ENCODE measurements at places on chromosomes 11 and 22.
A peak's percentile ranks its signal among the peaks of the same experiment; 100 is the strongest.

GRCh38 chr11:128509621-128510389 is 77.6 kb downstream of the ETS1 start:
- peak; percentile 84 for DNase-seq

DNA sequence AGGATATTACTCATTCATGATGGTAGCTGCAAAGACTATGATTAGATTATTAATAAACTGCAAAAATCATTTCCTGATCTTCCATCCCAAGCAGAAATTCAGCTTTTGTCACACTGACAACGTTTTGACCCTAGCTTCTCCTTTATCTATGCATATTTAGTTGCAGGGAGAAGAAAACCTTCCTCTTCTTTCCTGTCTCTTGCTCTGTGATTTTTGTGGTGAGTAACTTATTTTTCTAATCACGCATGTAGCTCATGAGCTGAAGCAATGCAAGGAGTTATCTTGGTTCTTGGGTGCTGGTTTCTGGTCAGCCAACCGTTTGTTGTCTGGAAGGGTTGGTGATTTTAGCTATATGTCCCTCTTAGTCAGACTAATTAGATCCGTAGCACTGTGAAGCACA is 56.4 kb downstream of the FDX1 start:
- DNase-seq = no peak

GRCh38 chr11:113090716-113091480 is 129.7 kb downstream of the NCAM1 start:
- no peak for DNase-seq

- DNase-seq = no peak
Observed at GRCh38 chr11:125376117-125376516, 119.9 kb downstream of the FEZ1 start.

GRCh38 chr11:82890936-82891335 is 9.3 kb downstream of the PRCP start:
- DNase-seq = no peak

DNA sequence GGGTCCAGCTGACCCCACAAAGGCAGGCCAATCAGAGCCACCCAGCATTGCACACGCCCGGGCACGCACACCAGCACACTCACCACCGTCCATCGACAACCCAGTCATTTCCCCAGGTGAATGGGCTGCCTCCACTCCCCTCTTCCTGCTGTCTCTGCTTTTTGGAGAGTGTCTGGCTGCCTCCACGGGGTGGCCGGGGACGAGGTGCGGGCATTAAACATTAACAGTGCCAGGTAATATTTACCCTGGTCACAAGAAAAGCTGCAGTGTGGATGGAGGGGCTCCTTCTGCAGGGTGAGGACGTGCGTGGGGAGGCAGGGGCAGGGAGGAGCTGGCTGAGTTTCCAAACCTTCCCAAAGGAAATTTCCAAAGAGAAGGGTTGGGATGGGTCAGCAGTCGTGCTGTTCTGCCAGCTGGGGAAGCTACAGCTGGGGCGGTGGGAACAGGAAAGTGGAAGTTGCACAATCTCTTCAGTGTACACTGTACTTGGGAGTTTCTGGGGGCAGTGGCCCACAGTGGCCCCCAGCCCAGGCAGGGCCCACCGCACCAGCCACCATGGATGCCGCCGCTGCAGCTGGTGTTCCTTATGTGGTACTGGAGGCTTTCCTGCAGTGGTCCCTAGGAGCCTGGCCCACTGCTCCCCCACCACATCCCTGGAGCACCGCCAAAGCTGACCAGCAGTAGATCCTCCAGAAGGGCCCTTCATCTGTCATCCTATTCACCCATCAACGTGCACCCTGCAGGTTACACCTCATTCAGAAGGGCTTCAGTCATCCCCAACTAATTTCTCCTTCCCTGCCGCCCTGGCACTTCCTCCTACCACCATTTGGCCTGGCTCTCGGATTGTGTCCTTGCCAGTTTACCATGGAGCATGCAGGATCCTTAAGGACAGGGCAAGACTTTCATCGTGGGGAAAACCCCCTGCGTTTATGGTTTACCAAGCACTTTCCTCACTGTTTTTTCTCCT is at the start of gene FXYD2:
Gene FXYD2, minus strand, starts transcription at position 174 of the 967 bp plus-strand sequence. Its CDS starts 66 bp downstream, at position 108.
- no peak for DNase-seq

GRCh38 chr11:75868990-75869389 is 54.0 kb downstream of the UVRAG start:
- DNase-seq = no peak

GRCh38 chr11:75474878-75475766 is 42.1 kb upstream of the KLHL35 start:
- no peak for DNase-seq

DNA sequence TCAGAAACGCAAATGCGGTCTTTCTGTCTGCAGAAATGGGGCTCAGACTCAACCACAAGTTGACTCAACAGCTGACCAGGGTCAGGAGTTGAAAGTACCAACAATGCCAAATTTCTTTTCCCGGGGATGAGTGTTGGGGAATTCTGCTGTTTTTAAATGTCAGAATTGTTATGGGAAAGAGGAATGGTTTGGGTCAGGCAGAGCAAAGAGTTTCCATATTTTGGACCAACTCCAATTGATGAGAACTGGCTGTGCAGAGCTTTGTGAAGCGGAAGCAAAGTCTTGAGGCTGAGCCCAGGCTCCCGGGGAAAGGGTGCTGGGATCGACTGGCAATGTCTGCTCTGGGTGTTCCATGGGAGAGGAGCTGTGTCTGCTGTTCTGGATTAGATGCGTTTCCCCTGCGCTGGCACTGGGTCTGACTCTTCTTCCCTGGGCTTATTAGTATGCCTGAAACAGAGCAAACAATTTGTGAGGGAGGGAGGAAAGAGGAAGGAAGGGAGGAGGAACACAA is 36.2 kb downstream of the TXN2 start:
- DNase-seq = no peak

DNA sequence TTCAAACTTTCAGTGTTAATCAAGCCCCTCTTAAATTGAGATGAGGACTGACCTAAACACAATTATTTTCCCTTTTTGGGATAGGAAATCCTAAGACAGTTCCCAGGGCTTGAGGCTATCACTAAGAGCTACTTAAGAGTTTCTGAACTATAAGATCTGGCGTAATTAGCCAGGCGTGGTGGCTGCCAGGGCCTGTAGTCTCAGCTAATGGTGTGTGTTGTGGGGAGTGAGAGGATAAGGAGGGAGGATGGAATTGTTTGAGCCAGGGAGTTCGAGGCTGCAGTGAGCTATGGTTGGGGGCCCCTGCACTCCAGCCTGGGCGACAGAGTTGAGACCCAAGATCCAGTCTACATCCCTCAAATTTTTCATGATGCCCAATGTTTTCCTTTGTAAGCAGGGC is 23.5 kb upstream of the EXPH5 start:
- DNase-seq = no peak

GRCh38 chr22:45905924-45906865 is 70.8 kb downstream of the WNT7B start:
- DNase-seq = no peak

DNA sequence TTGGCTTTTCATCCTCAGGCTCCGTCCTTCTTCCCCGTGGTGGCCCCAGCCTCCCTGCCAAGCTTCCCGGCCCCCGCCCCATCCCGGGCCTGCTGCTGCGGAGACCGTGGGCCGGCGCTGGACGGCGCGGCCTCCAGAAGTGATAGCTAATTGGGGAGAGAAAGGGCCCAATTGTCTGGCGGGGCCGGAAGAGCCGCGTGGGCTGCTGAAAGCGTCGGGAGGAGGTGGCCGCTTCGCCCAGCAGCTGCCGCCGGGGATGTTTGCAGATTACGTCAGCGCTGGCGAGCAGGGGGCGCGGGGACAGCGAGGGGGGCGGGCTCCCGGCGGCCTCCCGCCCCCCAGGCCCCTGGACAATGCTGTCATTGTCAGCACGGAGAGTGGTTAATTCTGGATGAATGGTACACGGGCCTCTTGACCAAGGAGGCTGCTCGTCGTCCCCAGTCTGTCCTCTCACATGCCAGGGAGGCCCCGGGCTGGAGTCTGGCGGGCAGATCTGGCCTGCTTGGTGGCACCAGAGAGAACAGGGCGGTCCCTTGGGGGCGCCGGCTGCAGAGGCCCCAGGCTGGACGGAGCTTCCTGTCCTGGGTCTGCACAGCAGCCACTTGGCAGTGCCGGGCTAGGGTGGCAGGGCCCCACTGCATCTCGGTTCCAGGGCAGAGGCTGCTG is 1.6 kb downstream of the SMIM38 start:
- DNase-seq = no peak

GRCh38 chr11:132852361-132852760 is 679.9 kb downstream of the OPCML start:
- no peak for DNase-seq

- DNase-seq = no peak
Observed at GRCh38 chr11:36035454-36035853, 91.6 kb downstream of the LDLRAD3 start.

GRCh38 chr11:75668451-75669297 is at the start of gene MAP6:
Gene MAP6 (minus strand): TSS chr11:75669038. CDS start chr11:75668369, 669 bp downstream.
- DNase-seq = no peak

- DNase-seq = peak; percentile 22
Observed at GRCh38 chr22:24141586-24141985, 39.7 kb upstream of the SUSD2 start.

GRCh38 chr11:11433960-11434359 is 80.9 kb upstream of the CSNK2A3 start:
- no peak for DNase-seq

GRCh38 chr11:129223260-129223659 is 31.1 kb upstream of the ARHGAP32 start:
- DNase-seq = no peak

DNA sequence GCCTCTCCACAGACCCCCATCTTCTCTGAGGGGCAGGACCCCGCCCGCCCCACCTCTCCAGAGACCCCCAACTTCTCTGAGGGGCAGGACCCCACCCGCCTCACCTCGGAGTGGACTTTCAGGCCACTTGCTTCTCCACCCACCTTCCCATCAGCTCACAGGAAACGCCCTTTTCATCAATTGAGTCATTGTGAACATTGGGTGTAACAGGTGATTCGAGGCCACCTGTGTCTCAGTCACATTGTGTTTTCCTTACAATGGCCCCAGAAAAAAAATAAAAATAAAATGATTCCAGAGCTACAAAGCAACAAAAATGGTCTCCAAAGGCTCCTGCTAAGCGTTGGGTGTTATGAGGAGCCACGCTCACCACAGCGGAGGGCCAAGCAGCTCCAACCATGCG is 36.0 kb downstream of the BRD1 start:
- no peak for DNase-seq

DNA sequence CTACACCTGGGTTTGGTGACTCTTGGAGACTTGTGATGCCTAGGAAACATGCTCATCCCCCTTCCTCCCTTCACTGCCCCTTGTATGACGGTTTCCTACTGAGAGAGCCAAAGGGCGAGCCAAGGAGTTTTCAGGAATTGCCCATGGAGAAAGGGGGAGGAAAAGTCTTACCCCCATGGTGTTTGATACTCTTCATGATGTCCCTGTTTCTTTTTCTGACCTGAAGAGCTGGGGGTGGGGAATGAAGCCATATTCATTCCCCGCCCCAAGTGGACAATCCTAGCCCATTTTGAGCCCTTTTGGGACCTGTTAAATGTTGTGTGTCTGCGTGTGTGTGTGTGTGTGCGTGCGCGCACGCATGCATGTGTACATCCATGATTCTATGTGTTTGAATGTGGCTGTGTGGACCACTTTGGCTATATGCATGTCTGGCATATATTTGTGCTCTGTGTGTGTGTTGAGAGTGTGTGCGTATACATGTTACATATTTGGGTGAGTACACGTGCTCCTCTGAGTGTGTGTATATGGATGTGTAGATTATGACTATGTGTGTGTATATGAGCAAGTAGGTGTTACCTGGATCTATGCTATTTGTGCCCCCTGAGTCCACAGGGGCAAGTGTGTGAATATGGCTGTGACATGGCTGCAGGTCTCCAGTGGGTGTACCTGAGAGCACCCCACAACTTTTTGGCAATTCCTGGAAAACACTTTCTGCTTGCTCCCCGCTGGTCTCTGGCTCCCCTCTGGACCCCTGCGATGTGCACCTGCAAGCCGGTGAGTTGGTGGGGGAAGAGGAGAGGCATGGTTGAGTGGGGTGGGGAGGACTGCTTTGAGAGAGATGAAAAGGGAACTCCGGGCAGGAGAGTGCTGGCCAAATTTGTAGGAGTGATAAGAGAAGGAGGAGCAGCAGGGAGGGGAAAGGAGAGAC is 24.6 kb downstream of the OTOG start:
- DNase-seq = no peak

DNA sequence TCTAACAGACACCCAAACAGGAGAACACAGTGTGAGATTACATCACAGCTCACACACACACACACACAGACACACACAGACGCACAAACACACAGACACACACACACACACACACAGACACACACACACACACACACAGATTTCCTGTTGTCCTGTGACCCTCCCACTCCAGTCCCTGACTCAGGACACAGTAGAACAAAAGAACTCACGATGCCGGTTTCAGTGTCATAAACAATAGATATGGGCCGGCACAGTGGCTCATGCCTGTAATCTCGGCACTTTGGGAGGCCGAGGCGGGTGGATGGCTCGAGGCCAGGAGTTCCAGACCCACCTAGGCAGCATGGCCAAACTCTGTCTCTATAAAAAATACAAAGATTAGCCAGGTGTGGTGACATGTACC is 13.8 kb upstream of the KAT5 start:
- DNase-seq = no peak

- DNase-seq = no peak
Observed at GRCh38 chr11:65576232-65576866, 496 bp downstream of the EHBP1L1 start.

DNA sequence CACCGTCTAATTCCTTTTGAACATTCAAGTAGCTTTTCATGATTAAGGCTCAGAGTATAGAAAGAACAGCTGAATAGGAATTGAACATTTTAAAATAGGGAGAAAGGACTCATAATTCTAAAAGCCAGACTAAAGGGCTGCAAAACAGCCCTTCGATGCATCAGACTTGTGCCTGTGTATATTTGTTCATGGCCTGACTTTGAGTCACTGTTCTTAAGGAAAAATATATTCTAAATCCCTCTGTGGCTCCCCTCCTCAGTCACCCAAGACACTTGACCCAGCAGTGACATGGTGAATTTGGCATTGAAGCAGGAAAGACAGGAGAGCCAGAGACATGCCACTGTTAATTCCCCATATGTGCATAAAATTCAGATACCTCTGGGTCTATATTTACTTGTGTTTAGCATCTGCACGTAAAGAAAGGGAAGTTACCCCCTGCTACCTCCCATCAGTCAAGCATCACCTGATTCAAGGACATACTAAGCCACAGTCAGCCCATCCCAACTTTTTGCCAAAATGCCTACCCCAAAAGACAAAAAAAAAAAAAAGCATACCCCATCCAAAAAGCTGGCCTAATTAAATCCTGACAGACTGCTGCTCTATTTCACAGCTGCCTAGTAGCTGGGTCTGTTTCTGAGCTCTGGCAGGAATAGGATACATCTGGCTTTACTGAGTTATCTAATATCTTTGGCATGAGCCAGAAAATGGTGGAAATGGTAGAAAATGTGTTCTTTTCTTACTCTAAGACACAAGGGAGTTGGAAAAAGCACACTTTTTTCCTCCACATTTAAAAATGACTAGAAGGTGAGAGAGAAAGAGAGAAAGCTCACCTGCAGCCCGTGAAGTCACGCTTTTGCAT is 93.5 kb downstream of the COMMD9 start:
- DNase-seq = no peak

DNA sequence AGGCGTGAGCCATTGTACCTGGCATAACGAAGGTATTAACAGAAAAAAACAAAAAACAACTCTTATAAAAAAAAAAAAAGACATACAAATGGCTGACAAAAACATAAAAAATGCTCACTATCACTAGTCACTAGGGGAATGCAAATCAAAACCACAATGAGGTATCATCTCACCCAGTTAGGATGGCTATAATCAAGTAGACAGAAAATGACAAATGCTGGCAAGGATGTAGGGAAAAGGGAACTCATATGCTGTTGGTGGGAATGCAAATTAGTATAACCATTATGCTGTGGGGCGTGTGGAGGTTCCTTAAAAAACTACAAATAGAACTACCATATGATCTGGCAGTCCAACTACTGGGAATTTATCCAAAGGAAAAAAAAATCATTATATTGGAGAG is 17.0 kb downstream of the THY1 start:
- no peak for DNase-seq
